ENCODE measurements at places on chromosomes 16 and 17.

DNA sequence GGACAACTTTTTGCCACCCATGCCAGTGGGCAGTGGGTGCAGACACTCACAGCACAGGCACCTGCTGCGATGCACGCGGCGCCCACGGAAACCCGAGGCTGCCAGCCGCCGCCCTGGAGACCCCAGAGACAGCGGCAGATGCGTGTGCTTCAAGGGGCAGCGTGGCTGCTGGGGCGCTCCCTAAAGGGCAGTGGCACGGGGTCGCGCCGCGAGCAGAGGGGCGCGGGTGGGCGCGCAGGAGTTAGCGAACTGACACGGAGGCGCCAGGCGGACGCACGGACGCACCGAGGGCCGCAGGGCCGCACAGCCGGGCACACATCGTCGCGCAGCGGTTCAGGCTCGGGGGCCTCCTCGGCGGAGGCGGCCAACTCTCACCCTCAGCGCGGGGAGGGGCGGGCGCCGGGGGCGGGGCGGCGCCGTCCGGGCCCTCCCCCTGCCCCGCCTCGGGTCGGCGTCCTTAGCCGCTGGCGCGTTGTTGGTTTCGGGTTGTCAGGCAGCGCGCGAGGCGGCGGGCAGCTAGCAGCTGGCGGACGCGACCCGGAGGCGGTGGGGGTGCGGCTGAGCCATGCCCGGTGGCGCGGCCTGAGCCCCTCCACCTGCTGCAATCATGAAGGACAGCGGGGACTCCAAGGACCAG, at the start of gene KIF19:
Gene KIF19 (plus strand): TSS at position 484 of the 637 bp plus-strand sequence. CDS start 124 bp downstream, at position 608.
- no peaks in the 10 kb centered on the region for H3K36me3 ChIP-seq
- H3K4me1 ChIP-seq = no peaks in the 10 kb centered on the region
- DNase-seq = no peak
- H3K4me3 ChIP-seq = peak within 1 kb of the TSS; percentile 50
- H3K27me3 ChIP-seq = peaks cover 25% of the 10 kb centered on the region
- H3K27ac ChIP-seq = no peak within 1 kb of the TSS

DNA sequence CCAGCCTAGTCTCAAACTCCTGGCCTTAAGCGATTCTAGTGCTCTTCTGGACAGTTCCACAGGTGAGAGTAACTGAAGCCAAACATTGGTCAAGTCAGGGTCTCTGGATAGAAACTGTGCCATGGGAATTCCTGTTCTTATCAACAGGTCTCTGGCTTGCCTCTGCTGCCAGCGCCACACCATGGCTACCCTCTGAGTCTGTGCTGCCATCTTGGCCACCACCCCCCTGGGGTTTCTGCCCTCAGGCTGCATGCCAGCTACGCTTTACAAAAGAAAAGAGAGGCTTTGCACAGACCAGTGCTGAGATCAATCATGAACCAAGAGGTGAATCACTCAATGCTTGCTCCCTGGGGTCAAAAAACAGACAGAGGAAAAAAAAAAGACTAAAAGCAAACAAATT, 24.4 kb upstream of the CREBBP start:
- DNase-seq = no peak
- H3K27me3 ChIP-seq = peaks cover 2% of the 10 kb centered on the region
- H3K4me3 ChIP-seq = no peak overlapping the region
- no peak overlapping the region for H3K27ac ChIP-seq
- H3K4me1 ChIP-seq = no peaks in the 10 kb centered on the region

- H3K27me3 ChIP-seq = no peaks in the 10 kb centered on the region
- H3K4me3 ChIP-seq = peak overlapping the region; percentile 72
- peaks cover 38% of the 10 kb centered on the region for H3K4me1 ChIP-seq
- peaks cover 11% of the 10 kb centered on the region for H3K36me3 ChIP-seq
- peak; percentile 71 for DNase-seq
- peak overlapping the region; percentile 96 for H3K27ac ChIP-seq
These were observed 12.0 kb downstream of the EEF2K start for GRCh38 chr16:22217890-22218730.

GRCh38 chr17:21024024-21024423, 18.8 kb downstream of the USP22 start:
- no peak overlapping the region for H3K4me3 ChIP-seq
- peaks cover 46% of the 10 kb centered on the region for H3K4me1 ChIP-seq
- H3K27ac ChIP-seq = peak overlapping the region; percentile 54
- H3K27me3 ChIP-seq = no peaks in the 10 kb centered on the region
- no peak for DNase-seq
- H3K36me3 ChIP-seq = peaks cover 33% of the 10 kb centered on the region

DNA sequence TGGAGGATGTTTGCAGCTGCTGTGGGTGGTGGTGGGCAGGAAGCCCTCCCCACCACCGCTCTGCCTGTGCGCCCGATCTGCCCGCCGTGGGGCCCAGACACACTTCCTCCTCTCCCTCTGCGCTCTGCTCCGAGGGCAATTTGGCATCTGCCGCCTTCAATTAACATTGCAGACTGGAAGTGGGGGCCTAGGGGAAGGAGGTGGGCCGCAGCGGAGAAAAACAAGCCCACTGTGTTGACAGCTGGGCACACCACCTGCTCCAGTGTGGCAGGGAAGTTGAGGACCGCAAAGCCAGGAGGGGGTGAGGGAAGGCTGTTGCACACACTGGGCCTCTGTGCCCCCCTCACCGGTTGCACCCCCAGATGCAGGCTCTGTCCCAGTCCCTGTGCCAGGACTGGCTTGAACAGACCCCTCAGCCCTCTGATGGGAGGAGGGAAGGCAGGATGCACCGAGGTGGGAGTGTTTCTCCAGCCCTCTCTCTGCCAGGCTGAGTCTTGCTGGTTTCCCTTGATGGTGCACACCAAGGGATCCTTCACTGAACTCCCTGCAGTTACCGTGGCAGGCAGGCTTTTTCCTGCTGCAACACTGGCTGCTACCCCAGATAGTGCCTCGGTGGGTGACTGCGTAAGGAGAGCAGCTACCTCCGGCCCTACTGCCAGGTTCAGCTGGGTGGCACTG, 72.8 kb upstream of the MED9 start:
- peak overlapping the region; percentile 26 for H3K27ac ChIP-seq
- H3K36me3 ChIP-seq = no peaks in the 10 kb centered on the region
- H3K27me3 ChIP-seq = peaks cover 1% of the 10 kb centered on the region

DNA sequence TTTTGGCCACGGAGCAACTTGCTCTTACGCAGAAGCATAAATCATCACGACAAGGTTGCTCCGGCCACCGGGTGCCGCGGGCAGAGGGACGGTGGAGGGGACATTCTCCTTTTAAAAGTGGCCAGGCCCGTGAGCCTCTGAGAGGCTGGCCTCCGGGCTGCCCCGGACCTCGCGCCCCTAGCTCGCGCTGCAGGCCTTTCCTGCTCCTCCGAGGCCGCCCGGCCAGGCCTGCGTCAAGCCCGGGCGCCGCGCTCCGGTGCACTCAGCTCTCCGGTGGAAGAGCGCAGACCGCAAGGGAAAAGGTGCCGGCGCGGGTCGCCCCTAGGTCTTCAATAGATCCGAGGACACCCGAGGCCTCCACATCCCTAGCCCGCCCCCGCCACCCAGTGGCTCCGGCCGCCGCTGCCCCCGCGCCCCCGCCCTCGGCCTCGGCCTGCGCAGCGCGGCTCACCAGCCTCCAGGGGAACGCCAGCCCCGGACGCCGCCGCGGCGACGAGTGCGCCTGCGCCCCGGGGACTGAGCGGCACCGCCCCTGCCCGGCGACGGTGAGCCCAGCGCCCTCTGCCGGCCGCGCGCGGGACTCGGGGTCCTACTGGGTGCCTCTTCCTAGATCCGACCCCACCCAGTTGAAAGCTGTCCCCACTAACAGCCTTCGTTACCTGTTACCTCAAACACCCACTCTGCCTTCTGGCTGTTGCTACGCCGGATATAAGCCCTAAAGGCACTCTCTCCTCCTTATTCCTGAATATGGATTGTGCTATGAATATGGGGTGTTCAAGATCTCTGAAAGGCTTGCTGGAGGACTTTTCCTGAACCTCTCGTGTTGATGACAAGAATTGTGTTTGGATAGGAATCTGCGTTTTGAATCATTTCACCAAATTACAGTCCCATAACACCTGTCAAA, at the start of gene LYRM9:
Gene LYRM9 (minus strand): TSS at position 500 of the 904 bp plus-strand sequence. CDS start 10,671 bp downstream, outside the sequence.
- H3K4me3 ChIP-seq = peak within 1 kb of the TSS; percentile 85
- peaks cover 21% of the 10 kb centered on the region for H3K4me1 ChIP-seq
- H3K36me3 ChIP-seq = peaks cover 2% of the 10 kb centered on the region
- H3K27me3 ChIP-seq = peaks cover 3% of the 10 kb centered on the region
- peak within 1 kb of the TSS; percentile 83 for H3K27ac ChIP-seq

- no peaks in the 10 kb centered on the region for H3K27me3 ChIP-seq
- peaks cover 27% of the 10 kb centered on the region for H3K4me1 ChIP-seq
These were observed 8.7 kb upstream of the UBE2G1 start for GRCh38 chr17:4375039-4375748.

DNA sequence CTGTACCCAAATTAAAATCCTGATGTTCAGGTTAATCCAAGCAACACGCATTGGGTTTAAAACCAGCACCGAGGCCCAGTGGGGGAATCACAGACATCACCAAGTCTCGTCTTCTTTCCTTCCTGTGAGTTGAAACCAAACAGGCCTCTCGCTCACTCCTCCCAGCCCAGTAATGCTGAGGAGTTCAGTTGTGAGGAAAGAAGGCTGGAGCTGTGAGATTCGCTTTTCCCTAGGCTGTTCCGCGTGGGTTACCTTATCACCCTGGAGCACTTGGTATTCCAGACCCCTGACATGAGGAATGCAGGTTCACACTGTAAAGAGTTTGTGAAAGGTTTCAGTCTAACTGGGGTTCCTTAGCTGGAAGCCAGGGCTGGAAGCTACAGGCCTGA, 20.8 kb downstream of the CIBAR2 start:
- DNase-seq = no peak
- peaks cover 10% of the 10 kb centered on the region for H3K27me3 ChIP-seq
- no peaks in the 10 kb centered on the region for H3K36me3 ChIP-seq
- no peak overlapping the region for H3K27ac ChIP-seq
- peaks cover 4% of the 10 kb centered on the region for H3K4me1 ChIP-seq

DNA sequence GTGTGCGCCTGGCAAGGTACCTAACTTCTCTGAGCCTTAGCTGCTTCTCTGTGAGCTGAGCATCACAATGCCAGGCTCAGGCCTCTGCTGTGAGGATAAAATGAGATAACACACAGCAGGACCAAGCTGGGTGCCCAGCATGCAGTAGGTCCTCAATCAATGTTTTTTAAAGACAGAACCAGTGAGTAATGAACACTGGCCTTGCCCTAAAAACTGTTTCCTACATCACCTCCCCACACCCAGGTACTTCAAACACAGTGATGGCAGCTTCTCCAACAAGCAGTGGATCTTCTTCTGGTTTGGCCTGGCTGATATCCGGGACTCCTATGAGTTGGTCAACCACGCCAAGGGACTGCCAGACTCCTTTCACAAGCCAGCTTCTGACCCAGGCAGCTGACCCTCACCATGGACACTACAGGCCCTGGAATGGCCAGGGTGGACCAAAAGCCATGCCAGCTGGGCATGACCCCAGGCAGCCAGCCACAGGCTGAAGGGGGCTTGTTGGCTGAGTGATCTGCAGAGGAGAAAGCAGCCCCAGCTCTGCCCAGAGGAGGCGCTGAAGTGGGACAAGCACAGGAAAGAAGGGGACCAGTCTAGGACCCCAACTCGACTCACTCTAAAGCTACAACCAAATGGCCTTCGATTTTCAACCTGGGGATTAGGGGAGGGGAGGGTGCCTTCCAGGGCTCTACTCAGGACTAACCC, 3.9 kb downstream of the NAGS start:
- H3K27ac ChIP-seq = no peak overlapping the region
- H3K4me1 ChIP-seq = peaks cover 19% of the 10 kb centered on the region
- peaks cover 9% of the 10 kb centered on the region for H3K36me3 ChIP-seq
- H3K27me3 ChIP-seq = peaks cover 4% of the 10 kb centered on the region
- no peak for DNase-seq

DNA sequence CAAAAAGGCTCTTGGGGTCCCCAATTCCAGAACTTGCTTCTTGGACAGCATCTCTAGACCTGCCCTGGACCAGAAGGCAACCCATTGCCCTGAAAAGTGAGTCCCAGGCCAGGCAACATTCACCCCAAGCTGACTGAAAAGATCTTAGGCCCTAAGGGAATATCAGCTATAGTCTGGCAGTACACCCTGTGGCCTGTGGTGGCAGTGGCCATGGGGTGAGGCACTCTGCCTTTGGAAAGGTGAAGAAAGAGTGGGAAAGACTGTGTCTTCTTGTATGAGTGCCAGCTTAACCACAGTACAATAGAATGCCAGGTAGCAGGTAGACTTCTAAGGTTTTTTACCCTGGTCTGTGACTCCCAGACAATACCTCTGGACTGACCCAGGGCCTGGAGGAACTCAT, 564.5 kb downstream of the CDH8 start:
- H3K4me3 ChIP-seq = no peak overlapping the region
- H3K36me3 ChIP-seq = no peaks in the 10 kb centered on the region
- H3K27ac ChIP-seq = no peak overlapping the region
- H3K4me1 ChIP-seq = no peaks in the 10 kb centered on the region
- no peaks in the 10 kb centered on the region for H3K27me3 ChIP-seq
- DNase-seq = no peak

DNA sequence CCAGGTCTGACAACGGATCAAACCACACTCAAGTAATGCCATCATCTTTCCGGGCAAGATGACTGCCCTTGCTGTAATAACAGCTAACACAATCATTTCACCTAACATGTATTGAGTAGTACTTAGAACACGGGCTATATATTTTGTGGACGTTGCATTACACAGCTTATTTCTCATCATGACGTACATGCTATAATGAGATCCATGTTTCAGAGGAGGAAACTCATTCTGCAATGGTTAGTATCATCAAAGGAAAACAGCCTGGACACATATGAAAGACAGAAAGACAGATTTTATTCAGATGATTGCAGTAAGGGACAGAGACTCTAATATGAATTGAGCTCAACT, 446.7 kb downstream of the HS3ST3B1 start:
- H3K27me3 ChIP-seq = peaks cover 2% of the 10 kb centered on the region
- no peak overlapping the region for H3K27ac ChIP-seq
- no peak overlapping the region for H3K4me3 ChIP-seq
- DNase-seq = no peak
- H3K4me1 ChIP-seq = no peaks in the 10 kb centered on the region
- no peaks in the 10 kb centered on the region for H3K36me3 ChIP-seq

DNA sequence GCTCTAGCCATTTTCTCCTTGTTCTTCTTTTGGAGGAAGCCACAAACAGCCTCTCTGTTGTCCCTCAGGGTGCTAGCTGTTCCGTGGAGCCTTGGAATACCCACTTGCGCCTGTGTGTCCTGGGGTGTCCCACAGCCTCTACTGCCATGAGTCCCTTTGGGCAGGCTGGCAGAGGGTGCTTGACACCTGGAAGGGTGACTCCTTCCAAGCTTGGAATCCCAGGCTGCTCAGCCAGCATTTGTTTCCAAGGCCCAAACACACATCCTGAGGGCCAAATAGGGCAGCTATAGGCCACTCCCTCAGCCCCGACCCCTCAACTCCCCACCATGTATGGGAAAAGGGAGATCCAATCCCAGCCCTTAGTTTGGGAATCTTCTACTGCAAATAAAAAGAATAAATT, 14.9 kb downstream of the ZNHIT3 start:
- H3K4me3 ChIP-seq = no peak overlapping the region
- H3K27me3 ChIP-seq = no peaks in the 10 kb centered on the region
- peaks cover 8% of the 10 kb centered on the region for H3K36me3 ChIP-seq
- H3K27ac ChIP-seq = no peak overlapping the region

DNA sequence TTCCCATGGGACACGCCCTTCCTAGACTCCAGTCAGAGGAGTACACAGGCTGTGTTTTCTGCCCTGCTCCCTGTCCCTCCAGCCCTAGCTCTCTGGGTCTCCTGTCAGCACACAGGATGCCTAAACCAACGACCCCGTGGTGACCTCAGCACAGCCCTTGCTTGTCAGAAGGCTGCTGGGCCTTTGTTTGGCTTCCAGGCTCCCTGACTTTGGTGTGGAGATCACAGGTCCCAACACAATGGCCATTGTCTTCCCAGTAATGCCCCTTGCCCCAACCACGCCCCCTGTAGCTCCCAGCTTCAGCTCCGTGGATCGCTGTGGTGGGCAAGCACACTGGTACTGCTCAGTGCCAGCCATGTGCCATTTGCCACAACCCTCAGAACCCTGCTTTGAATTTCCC, 15.0 kb downstream of the HNF1B start:
- no peaks in the 10 kb centered on the region for H3K36me3 ChIP-seq
- no peaks in the 10 kb centered on the region for H3K27me3 ChIP-seq
- no peak for DNase-seq
- H3K4me3 ChIP-seq = no peak overlapping the region
- no peak overlapping the region for H3K27ac ChIP-seq
